ENCODE measurements at places on chromosomes 16 and 17.

GRCh38 chr17:17401271-17401781 is 75.5 kb upstream of the MED9 start:
- no peak for DNase-seq

GRCh38 chr17:45902892-45903346 is 8.6 kb downstream of the MAPT start:
- DNase-seq: no peak

DNA sequence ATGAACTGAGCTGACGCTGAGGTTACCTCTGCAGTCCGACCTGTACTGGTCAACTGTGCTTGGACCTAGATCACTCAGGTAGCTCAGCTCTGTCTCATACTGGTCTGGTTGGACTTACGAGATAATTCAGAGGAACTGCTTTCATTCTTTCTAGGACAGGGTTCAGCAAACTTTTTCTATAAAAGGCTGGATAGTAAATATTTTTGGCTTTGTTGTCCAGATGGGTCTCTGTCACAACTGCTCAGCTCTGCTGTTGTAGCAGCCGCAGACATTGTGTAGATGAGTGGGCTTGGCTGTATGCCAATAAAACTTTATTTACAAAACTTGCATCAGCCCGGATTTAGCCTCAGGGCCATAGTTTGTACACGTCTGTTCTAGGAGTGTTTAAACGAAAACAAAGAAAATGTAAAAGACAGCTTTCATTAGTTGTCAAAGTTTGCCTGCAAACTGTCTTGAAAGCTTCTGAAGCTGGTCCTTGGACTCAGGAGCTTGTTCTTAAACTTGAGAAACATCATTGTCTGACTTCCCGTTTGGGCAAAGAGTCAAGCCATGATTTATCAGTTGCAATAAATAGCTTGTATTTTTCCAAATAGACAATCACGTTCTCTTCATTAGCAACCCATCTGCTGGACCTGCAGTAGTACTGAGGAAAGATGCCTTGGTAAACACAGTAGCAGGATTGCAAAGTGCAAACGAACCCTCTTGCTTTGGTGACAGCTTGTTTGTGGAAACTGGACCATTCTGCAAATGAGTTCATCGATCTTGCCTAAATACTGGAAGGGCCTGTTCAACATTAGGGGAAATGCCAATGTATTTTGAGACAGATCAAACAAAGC is 253.4 kb downstream of the SNX29 start:
- no peak for DNase-seq

DNA sequence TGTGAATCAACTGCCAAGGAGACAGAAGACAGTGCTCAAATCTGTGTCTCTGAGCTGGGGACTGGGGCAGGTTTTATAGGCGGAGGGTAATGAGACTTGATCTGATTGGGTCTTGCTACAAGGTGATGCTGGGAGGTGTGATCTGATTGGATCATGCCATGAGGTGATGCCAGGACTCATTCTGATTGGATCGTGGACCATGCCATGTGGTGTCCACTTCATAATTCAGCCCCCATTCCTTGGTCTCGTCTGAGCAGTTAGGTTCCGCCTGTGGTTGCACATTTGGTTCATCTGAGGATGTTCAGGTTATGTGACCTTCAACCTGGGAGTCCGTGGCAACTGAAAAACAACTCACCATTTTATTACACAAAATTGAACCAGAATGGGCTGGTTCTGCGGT is 41.0 kb downstream of the OTOA start:
- DNase-seq: no peak

- DNase-seq: no peak
These were observed 43.4 kb downstream of the MFSD11 start for GRCh38 chr17:76781056-76781982.

GRCh38 chr17:13055131-13055530 is 37.3 kb upstream of the ELAC2 start:
- DNase-seq: no peak

- no peak for DNase-seq
These were observed 74.4 kb upstream of the DNAH17 start for GRCh38 chr17:78651554-78651953.

Data from RWPE1 (cell line).